Transverse colon (tissue), 4 donors: ENCODE measurements at places on chromosomes 5 and 9. TPM values are rescaled to one million over a fixed set of nuclear protein-coding genes. Genes with fewer than 3 reads are reported as not detected.
A peak's percentile ranks its signal among the peaks of the same experiment; 100 is the strongest.

DNA sequence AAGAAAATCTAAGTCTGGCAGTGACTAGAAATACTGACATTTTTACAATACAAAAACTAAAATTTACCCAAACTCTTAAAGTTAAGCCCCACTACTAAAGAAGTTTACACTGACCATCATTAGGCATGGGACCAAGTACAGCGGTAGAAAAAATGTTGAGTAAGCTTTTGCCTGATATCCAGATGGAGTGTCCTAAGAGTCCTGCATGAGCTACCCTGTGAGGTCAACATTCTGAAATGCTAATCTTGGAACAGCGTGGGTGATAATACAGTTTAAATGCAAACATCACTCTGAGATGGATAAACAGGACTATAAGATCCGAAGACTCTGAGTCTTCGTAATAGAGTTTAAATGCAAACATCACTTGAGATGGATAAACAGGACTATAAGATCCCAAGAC, 189.7 kb downstream of the DCP2 start:
- H3K27ac ChIP-seq = no peak overlapping the region
- H3K36me3 ChIP-seq = no peaks in the 10 kb centered on the region
- no peaks in the 10 kb centered on the region for H3K4me1 ChIP-seq
- H3K27me3 ChIP-seq = no peaks in the 10 kb centered on the region
- DNase-seq = no peak

GRCh38 chr5:120516805-120517204, 52.7 kb downstream of the PRR16 start:
- DNase-seq = no peak
- no peak overlapping the region for H3K27ac ChIP-seq
- no peaks in the 10 kb centered on the region for H3K36me3 ChIP-seq
- H3K4me3 ChIP-seq = no peak overlapping the region
- no peaks in the 10 kb centered on the region for H3K27me3 ChIP-seq

DNA sequence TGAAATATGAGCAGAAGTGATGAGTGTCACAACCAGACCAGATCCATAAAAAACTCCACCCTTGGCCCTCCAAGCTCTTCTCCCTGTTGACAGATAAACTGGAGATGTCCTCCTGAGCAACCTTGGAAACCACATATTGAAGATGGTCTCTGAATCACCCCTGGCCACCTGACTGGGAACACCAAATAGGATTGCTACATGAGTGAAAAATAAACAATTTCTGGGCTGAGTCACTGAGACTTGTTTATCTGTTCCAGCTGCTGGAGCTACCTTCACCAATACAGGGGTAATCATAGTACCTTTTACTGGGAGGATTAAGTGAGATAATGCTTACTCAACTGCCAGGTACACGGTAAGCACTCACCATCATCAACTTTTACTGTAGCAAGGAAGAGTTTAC, 53.3 kb downstream of the PCA3 start:
- no peaks in the 10 kb centered on the region for H3K27me3 ChIP-seq
- H3K4me1 ChIP-seq = no peaks in the 10 kb centered on the region
- peak overlapping the region; percentile 72 for H3K27ac ChIP-seq
- H3K36me3 ChIP-seq = no peaks in the 10 kb centered on the region
- no peak for DNase-seq
- no peak overlapping the region for H3K4me3 ChIP-seq

DNA sequence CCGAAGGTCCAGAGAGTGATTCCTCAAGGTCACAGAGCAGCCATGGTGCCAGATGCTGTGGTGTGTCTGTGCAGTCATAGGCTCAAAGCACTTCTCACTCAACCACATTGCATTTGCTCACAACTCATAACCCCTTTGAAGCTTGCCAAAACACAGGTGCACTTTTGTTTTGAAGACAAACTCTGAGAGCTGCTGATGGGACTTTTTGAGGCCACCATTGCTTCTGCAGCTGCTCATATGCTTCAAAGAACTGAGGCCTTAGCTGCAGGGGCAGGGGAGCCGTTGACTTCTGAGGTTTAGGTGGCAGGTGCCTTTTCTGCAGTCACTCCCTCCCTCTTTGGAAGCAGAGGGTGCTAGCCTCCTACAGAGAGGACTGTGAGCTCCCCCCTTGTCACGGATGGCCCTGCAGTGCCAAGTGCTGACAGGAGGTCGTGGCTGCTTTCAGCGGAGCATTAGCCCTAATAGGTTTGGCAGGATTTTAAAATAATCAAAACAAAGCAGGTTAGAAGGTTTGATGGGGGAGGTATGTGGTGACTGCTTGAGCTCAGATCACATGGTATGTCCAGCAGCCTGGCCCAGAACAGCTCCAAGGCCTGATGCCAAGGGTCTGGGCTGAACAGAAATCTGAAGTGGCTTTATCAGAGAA, 232.1 kb downstream of the MAN2A1 start:
- no peak for DNase-seq
- H3K4me1 ChIP-seq = no peaks in the 10 kb centered on the region
- no peak overlapping the region for H3K4me3 ChIP-seq

DNA sequence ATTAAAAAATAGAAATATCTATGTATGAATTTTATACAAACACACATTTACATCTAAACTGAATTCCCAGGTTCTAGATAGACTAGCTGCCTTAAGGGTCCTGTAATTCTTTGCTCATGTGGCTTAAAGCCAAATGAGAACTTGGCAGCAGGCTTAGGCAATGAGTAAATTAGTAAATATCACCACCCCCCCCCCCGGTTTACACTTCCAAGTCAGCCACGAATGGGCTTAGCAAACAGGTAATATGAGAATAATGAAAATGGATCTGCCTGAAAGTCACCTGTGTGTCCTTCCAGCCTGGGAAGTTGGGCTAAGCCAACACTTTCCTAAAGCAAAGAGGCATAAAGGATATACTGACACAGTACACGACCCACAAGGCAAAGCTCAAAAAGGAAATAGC, 108.6 kb downstream of the KLHL3 start:
- no peak overlapping the region for H3K4me3 ChIP-seq
- H3K27ac ChIP-seq = no peak overlapping the region
- DNase-seq = no peak
- no peaks in the 10 kb centered on the region for H3K27me3 ChIP-seq

- H3K36me3 ChIP-seq = no peaks in the 10 kb centered on the region
- peaks cover 36% of the 10 kb centered on the region for H3K27me3 ChIP-seq
- H3K4me3 ChIP-seq = no peak overlapping the region
- H3K27ac ChIP-seq = no peak overlapping the region
- no peaks in the 10 kb centered on the region for H3K4me1 ChIP-seq
- no peak for DNase-seq
These were observed 8.7 kb downstream of the EBF1 start for GRCh38 chr5:159091065-159091464.

DNA sequence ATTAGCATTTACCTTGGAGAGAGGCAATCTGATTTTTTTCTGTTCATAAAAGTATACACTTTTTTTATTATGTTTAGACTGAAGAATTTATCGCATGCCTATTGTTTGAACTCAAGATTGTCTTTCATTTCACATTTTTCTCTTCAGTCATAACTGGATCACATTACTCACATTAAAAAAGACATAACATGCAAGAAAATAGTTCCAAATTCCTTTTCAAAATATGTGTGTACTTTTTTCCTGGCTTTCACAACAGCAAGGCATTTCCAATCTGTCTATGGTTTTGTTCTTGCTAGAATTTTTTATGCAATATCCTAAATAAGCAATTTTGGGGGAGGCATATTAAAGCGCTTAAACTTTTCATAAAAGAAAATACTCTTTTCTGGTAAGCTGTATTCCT, 21.2 kb downstream of the FTMT start:
- H3K36me3 ChIP-seq = no peaks in the 10 kb centered on the region
- H3K4me1 ChIP-seq = no peaks in the 10 kb centered on the region
- H3K27me3 ChIP-seq = no peaks in the 10 kb centered on the region
- no peak overlapping the region for H3K27ac ChIP-seq

- no peaks in the 10 kb centered on the region for H3K27me3 ChIP-seq
- no peaks in the 10 kb centered on the region for H3K36me3 ChIP-seq
- H3K4me3 ChIP-seq = no peak overlapping the region
- no peak for DNase-seq
- peaks cover 5% of the 10 kb centered on the region for H3K4me1 ChIP-seq
These were observed 100.4 kb upstream of the CLINT1 start for GRCh38 chr5:157959370-157959769.

GRCh38 chr5:135046661-135047346, 12.8 kb upstream of the PITX1 start:
- DNase-seq = no peak
- H3K4me1 ChIP-seq = no peaks in the 10 kb centered on the region
- no peak overlapping the region for H3K27ac ChIP-seq
- H3K4me3 ChIP-seq = no peak overlapping the region
- H3K27me3 ChIP-seq = peaks cover 69% of the 10 kb centered on the region

GRCh38 chr9:126989847-126990842, 75.6 kb downstream of the RALGPS1 start:
- DNase-seq = peak; percentile 53
- no peak overlapping the region for H3K4me3 ChIP-seq
- no peaks in the 10 kb centered on the region for H3K36me3 ChIP-seq
- H3K27me3 ChIP-seq = no peaks in the 10 kb centered on the region

DNA sequence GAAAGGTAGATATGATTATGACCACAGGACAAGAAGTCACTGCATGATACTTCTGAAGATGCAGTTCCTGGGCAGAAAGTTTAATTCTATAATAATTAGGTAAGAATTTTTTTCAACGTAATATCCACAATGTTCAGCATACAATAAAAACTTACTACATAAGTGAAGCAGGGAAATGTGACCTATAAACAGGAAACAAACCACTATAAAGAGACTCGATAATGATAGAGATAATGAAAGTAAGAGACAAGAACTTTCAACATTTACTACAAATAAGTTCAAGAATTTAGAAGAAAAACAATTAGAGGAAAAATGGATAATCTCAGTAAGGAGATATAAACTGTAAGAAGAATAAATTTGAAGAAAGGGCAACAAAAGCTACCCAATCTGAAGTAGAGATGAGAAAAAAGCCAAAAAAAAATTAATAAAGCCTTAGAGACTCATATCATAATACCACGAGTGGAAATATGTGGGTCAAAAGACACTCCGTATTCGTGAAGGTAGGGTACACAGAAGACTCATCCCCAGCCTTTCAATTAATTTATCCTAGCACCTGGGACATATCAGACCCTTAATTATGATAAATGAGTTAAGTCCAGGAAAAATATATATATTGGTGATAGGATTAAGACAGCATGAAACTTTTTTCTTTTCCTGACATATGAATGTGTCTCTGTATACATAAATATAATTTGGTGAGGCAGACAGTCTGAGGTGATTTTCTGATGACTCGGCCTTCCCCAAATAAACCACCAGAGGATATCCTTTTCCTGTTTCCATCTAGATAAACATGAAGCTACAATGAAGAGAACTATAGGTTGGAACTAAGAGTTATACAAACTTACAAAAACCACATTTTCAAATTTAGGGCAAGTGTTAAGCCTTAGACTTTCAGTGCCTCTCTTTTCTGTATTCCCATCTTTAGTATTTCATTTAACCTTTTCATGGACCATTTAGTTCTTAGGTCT, 120.4 kb downstream of the RAPGEF6 start:
- no peak for DNase-seq
- no peak overlapping the region for H3K27ac ChIP-seq

DNA sequence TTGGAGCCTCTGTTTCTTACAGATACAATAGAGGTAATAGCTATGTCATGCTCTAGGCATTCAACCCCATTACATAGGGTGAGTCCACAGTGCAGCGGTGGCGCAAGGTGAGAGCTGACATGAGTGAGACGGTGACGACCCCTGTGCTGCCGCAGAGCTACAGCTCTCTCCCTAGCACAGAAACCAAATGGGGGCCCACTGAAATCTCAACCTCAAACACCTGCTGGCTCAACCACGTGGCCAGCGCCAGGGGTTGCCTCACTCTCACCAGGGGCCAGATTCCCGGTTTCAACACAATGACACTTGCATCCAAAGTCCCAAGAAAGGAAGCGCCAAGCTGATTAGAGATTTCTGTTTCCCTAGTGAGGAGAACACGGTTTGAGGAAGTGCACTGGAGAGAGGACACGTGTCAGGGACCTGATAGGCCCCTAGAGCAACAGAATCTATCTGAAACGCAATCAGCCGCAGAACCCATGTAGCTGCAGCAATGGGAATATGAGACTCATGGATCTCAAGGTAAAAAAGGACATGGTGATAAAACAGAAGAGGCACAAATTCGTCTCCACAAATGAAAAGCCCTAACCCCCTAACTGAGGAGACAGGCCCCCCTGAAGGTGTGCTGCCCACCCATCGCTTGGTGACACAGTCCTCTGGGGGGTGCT, 114.3 kb downstream of the CRB2 start:
- H3K4me1 ChIP-seq = peaks cover 15% of the 10 kb centered on the region
- H3K27ac ChIP-seq = no peak overlapping the region
- H3K36me3 ChIP-seq = no peaks in the 10 kb centered on the region
- H3K4me3 ChIP-seq = no peak overlapping the region
- no peaks in the 10 kb centered on the region for H3K27me3 ChIP-seq

DNA sequence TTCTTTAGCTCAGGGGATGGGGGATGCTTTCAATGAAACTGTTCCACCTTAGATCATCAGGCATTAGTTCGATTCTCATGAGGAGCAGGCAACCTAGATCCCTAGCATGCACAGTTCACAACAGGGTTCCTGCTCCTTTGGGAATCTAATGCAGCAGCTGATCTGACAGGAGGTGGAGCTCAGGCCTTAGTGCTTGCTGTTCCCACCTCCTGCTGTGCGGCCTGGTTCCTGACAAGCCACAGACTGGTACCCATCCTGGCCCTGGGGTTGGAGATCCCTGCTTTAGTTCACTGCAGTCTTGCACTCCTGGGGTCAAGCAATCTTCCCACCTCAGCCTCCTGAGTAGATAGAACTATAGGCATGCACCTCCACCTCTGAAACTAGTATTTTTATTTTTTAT, 1369.8 kb upstream of the NUDT12 start:
- no peaks in the 10 kb centered on the region for H3K27me3 ChIP-seq
- H3K27ac ChIP-seq = no peak overlapping the region
- no peak for DNase-seq
- H3K36me3 ChIP-seq = no peaks in the 10 kb centered on the region
- H3K4me3 ChIP-seq = no peak overlapping the region

DNA sequence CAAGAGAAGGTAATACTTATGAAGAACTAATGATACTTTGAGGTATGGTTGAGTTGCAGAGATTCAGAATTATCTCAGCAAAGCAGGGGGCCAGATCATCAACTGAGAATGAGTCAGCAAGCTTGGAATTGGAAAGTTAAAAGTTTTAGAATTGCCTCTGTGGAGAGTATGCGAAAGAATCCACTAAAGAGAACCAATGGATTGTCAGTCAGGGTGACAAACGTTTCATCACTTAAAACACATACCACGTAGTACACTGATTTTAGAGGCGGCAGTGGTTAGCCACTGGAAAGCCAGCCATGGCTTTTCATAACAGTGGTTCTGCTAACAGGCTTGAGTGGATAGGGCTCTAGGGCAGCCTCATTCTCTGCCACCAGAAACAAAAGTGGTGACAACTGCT, 30.7 kb downstream of the AOPEP start:
- no peaks in the 10 kb centered on the region for H3K36me3 ChIP-seq
- no peak for DNase-seq
- no peak overlapping the region for H3K4me3 ChIP-seq
- no peaks in the 10 kb centered on the region for H3K4me1 ChIP-seq

GRCh38 chr9:68685213-68685612, 19.8 kb upstream of the PIP5K1B start:
- no peaks in the 10 kb centered on the region for H3K4me1 ChIP-seq
- no peaks in the 10 kb centered on the region for H3K36me3 ChIP-seq
- H3K27me3 ChIP-seq = peaks cover 4% of the 10 kb centered on the region

LRRC19 gene
- 102 TPM for total RNA-seq

RASEF gene
- 136 TPM for total RNA-seq

NNT gene
- total RNA-seq = 21.9 TPM

WNT8A gene
- total RNA-seq = not detected

MEIKIN gene
- not detected for total RNA-seq

PCDHGA12 gene
- 1.6 TPM for total RNA-seq

PCDHB13 gene
- 2.4 TPM for total RNA-seq

INSYN2B gene
- total RNA-seq = not detected
